Stimulated activated CD8-positive, alpha-beta memory T cell treated with anti-CD3 and anti-CD28 coated beads, Interleukin-7, amount 100 ng/mL, for 1 hour (primary cell): ENCODE measurements at places on chromosomes 12 and 14.

GRCh38 chr12:97837401-97837800, 374.8 kb downstream of the RMST start:
- no peak for DNase-seq

DNA sequence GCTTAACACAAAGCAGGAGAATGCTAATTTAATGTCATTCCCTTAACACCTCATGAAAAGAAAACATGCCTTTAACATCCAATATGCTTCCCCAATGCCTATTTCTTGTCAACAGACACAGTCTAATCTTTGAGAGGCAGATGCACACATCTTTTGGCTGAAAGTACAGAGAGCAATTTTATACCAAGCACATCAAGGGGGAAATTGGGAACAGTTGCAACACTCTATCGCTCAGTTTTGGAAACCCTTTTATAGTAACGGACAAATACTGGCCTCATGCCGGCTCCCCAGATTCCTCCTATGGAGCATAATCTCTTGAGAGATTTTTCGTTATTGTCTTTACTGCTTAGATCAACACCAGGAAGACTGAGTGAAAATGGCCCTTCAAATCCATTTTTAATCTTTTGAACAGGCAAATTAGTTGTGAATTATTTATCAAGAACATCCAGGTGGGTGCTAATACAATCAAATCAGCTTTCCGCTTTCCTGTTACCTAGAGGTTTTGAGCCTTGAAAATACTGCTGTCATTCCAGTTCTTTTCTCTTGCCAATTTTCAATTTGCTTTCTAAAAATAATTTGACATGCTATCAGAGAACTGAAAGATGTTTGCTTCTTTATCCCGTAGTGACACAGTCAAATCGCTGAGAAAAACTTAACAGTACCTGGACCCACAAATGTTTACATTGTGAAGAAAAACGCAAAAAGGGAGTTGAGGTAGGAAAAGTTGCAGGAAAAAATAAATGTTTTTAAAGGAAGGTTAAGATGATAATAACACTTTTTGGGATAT, 60.7 kb upstream of the CAND1 start:
- DNase-seq = no peak

DNA sequence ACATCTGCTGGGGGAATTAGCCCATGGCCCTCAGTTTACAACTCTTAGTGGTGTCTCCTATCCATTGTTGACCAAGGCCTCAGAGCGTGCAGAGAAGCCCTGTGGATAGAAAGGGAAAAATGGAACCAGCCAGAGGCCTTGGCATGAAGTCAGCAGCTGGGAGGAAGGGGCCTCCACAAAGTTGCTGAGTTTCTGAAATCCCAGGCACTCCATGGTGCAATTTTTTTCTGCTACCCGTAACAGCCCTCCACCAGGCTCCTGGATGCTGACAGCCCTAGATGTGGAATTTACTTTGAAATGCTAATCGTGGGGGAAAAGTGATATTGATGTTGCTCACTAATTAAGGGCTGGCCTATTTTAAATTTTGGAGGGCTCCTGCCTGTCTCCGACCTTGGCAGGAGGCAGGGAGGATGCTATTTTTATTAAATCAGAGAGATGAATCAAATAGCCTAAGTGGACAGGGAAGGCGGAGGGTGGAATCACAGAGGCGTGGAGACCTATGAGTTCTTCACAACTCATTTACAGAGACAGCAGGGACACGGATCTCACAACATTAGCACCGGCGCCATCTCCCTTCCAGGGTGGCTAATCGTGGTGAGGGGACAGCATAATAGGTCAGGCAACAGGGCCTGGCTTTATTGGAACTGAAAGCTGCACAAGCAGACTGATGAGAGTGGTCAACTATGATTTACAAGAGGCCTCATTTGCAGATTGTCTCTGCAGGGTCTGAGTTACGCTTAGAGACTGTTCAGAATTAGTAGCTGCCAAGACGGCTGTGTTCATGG, 99.8 kb upstream of the WSCD2 start:
- DNase-seq = no peak

DNA sequence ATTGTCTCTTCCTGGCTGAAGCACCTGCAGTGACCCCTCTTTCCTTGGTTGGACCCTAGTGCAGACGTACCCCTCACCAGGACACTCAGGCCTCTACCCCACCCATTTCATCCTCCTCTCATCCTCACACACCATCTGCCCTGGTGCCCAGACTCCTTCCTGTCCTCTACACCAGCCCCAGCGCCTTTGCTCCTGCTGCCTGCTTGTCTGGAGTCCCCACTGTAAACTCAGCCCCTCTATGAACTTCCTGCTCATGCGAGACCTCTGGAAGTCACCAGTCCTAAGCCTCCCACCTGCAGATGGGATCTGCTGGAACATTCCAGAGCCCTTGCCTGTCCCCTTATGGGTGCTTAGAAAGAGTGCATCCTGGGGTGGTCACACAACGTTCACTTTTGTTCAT, 242.5 kb downstream of the ADGRD1 start:
- no peak for DNase-seq

DNA sequence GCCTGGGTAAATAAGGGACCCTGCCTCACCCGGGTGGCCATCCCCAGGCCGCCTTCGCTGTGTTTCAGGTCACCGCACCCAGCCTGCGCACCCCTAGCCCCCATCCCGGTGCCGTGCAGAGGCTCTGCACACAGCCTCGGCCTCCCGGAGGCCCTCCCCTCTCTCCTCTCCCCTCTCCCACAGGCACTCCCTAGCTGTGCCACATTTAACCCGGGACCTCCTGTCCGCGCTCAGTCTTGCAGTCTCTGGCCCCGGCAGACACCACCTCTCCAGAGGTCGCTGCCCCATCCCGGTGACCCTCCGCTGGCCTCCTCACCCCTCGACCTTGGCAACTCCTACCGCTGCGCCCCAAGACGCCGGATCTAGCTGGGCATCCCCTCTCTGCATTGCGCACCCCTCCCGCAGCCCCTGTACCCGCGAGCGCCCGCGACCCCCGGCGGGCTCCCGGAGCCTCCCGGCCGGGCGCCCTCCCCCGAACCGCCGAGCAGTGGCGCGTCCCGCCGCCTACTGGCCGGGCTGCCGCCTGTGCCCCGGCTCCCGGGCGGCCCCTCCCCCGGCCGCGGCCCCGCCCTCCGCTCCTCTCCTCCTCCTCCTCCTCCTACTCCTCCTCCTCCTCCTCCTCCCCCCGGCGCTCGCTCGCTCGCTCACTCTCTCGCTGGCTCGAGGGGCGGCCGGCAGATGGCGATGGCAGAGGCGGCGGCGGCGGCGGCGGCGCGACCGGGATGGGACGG, 120.7 kb downstream of the AACS start:
- DNase-seq = no peak

DNA sequence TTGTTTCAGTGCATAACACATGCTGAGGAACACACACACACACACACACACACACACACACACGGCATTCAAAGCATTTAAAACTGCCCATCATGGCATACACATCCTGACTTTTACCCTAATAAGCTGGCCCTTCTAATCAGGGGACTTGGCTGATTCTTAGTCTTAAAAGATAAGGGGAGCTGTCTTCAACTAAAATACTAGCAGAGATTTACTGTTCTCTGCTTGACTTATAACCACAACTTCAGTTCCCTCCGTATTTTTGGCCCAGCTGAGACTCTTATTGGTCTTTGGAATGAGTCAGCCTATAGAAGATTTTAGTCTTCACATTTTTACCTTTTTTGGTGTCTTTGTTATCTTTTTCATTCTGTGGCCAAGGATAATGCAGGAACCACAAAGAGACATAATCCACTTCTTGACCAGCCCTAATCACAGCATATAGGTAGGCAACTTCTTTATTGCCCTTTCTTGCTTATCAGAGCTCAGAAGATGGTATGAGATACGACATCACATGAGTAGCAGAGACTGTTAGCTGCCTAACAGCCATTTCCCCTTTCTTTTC, 25.1 kb upstream of the SLC8A3 start:
- no peak for DNase-seq

- no peak for DNase-seq
These were observed 13.6 kb upstream of the KCNA5 start for GRCh38 chr12:5030066-5030465.

DNA sequence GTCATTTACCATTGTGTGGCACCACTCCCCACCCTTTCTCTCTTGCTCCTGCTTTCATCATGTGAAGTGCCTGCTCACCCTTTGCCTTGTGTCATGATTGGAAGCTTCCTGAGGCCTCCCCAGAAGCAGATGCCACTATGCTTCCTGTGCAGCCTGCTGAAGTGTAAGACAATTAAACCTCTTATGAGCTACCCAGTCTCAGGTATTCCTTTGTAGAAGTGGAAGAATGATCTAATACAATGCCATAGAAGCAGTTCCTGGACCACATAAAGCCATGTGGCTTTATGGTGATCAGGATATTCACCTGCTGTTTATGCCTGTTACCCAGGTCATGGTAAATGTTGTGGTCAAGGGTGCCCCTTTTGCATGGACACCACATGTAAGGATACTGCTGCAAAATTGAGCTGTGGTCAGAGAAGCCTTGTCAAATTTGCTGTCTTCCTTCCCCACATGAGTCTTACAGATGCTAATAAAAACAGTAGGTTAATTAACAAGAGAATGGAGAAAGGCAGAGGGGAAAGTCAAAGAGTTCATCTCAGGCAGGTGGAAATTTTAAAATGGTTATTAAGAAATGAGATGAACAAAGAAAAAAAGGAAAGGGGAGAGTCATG, 112.8 kb upstream of the IFNG-AS1 start:
- DNase-seq = no peak

DNA sequence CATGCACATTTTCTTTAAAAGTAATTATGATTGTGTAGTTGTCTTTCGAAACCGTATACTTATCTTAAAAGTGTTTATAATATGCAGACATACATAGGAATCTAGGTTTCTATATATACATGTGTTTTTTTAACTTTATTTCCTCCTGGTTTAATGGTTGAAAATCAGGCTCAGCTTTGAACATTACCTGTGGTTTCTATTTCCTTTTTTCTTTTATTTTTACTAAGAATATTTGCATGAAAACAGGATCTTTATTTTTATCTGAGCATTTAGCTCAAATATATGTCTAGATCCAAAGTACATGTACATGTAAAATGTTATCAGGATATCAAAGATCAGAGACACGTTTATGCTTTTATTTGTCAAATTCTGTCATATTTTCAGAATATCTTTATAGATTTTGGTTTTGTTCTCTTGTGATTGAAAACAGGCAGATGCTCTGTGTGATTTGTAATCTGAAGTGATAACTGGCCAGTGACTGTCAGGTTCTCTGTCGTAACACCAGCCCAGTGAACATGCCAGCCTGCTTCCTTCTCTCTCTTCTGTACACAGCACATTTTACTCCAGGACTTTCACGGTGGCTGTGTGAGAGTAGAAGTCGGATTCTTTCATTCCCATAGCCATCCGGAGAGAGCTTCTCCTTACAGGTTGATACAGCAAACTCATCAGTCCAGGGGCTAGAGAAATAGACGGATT, 13.7 kb downstream of the TCTN1 start:
- DNase-seq = no peak

DNA sequence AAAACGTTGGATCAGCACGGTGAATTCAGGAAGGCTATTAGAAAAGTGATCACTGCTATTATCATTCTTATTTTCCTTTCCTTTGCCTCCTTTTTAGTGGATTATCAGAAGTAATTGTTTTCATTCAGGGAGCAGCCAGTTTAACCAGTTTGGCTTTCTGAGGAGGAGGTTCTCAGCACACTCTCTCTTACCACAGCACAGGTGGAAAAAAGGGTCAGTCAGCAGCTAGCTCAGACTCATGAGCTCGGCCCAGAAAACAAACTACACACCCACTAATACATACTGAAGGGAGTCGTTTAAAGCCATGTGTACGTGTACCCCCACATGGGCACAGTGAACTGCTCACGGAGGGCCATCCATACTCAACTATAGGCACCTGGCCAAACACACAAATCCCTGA, 23.2 kb upstream of the MAGOHB start:
- no peak for DNase-seq

DNA sequence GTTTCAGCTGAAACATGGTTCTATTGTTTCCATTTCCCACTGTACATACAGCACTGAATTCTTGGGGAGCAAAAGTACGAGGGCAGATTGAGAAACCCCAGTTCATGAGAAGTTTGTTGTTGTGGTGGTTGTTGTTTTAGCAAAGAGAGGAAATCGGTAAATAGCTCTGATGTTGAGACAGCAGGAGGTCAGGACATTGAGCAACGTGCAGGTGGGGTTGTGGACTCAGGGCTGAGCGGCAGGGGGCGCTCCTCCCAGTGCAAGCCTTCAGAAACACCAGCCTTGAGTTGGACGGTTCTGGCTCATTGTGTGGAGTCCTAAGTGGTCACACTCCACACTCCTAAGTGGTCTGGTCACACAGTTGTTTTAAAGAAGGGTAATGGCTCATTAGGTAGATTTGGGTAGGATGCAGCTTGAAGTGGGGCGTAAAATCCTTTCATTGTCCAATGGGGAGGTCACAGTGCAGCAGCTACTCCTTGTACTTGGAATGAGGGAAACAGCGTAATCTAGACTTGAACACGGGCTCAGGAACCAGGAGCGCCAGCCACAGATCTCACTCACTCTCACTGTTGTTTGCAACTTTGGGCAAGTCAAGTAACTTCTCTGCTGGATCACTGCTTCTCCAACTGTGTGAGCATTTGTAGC, 14.5 kb upstream of the PWP1 start:
- DNase-seq = no peak

GRCh38 chr12:121908702-121909101, 9.7 kb upstream of the CFAP251 start:
- DNase-seq = no peak

- no peak for DNase-seq
These were observed 162.1 kb upstream of the SOX5 start for GRCh38 chr12:24111616-24112015.

DNA sequence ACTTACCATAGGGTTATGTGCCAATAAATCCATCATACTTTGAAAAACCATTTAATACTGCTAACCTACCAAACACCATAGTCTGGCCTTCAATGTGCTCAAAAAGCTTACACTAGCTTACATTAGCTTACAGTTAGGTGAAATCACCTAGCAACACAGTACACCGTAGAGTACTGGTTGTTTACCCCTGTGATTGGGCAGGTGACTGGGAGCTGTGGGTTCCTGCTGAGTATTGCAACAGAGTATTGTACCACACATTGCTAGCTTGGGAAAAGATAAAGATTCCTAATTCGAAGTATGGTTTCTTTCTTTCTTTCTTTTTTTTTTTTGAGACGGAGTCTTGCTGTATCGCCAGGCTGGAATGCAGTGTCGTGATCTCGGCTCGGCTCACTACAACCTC, 5.6 kb downstream of the ATP5MC2 start:
- no peak for DNase-seq

- DNase-seq = no peak
These were observed 19.4 kb upstream of the FBXO21 start for GRCh38 chr12:117209626-117210025.

DNA sequence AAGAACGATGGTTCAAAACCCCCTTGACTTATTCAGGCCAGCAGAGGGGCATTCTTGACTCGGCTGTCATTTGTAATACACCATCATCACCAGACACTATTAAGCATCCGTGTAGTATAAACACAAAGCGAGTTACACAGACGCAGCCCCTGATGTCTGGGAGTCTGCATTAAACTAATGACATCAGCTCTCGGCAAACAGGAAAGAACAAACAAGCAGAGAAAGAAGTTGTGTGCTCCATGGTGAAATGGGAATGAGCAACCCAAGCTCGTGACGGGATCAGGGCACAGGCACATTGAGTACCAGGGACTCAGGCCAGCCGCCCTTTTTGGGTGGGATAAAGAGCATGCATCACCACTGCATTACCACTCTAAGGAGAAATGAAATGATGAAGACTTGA, 460.1 kb downstream of the MED13L start:
- no peak for DNase-seq

- DNase-seq = no peak
These were observed 3.4 kb downstream of the GALNT16 start for GRCh38 chr14:69263364-69263763.

GRCh38 chr12:132069336-132069985, 74.7 kb downstream of the DDX51 start:
- DNase-seq = no peak
